ENCODE measurements at places on chromosomes 16 and 17.
A peak's percentile ranks its signal among the peaks of the same experiment; 100 is the strongest.

GRCh38 chr16:85659805-85660511 is 28.8 kb downstream of the GINS2 start:
- DNase-seq: peak; percentile 86

DNA sequence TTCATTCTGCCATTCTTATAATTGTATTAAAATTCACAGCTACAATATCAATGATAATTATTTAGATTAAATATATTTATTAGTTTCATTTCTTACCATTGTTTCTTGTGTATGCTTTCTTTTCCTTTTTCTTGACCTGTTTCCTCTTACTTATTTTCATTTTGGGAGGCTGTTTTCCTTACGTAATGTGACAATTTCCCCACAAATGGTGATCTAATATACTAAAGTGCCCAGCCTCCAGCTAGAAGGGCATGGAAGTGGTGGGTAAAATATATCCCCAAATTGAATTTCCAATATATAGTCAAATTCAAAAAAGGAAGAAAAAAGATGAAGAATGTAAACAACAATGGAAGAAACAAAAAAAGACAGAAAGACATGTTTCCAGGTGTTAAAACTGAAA is 1.5 kb upstream of the ABCA6 start:
- DNase-seq: no peak

DNA sequence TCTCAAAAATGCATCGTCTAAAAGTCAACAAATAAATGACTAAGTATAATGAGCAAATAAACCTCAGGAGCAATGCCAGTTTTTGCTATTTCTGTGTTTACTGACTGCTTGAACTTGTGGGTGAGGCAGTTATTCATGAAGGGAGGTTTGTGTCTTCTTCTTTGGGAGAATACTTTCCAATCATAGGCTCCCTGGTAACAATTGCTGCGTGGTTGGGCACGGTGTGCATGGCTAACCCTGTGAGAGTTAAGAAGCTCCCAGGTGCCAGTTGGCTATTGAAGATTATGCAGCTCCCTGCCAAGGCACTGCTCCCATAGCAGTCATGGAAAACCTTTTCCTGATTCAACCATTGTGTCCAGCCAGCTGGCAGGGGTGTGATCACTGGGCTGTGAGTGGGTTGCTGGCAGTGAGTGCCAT is 775.9 kb upstream of the GOT2 start:
- no peak for DNase-seq

DNA sequence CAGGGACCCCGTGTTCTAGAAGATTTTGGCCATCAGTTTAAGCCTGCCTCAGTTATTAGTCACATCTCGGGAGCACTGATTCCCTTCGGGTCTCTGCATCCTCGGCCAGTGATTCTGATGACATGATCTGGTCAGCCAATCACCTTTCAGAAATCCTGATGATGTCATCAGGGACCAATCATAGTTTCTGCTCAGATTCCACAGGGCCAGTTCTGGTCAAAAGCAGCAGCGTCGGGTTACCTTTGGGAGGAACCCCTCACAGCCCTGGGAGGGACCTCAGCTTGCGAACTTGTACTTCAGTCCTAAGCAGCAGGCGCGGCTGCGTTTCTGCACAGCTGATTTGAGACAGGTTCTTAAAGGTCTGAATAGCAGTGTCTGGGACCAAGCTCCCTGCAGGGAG is 13.9 kb downstream of the KDM8 start:
- DNase-seq: peak; percentile 70

- no peak for DNase-seq
Observed at GRCh38 chr16:86826941-86827340, 248.6 kb downstream of the FOXL1 start.
